Activated T-helper 1 cell treated with anti-CD3 and anti-CD28 coated beads, Interleukin-2, amount 50 U/mL, for 16 hours (primary cell): ENCODE measurements at places on chromosomes 6 and 20.

- DNase-seq, result no peak
Observed at GRCh38 chr6:151119823-151120524, 119.8 kb upstream of the AKAP12 start.

DNA sequence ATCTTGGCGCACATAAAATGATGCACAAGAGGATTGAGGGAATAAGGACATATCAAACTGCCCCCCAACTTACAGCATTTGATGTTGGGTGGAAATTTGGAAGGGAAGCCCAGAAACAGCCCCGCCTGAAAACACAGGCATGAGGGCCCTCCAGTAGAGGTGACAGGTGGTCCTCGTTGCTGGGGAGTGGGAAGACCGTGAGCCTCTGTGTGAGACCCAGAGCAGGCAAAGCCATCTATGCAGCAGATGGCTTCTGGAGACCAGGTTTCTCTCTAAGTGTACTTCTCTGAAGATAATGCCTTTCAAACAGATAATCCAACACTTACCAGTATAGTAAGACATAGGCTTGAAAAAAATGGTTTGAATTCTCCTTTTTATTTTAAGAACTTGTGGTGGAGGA, 132.2 kb upstream of the INSM1 start:
- DNase-seq, result no peak

- no peak for DNase-seq
Observed at GRCh38 chr6:119881416-119881815, 531.9 kb upstream of the MAN1A1 start.

DNA sequence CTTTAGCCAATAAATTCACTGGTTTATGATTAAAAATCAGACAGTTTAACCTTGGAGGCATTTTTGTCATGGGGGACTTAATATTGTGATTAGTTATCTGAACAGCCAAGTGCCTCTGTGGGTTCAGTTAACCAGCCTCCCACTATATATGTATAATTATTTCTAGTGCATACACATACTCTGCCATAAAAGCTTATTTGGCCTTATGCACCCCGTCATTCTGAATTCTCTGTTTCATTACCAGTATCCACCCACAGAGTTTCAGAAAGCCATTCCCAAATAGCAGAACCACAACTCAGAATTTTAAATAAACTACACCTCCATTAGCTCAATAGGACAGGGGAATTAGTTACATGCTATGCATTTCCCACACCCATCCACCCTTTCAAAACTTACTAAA, 279.7 kb downstream of the ZFAND3 start:
- no peak for DNase-seq

DNA sequence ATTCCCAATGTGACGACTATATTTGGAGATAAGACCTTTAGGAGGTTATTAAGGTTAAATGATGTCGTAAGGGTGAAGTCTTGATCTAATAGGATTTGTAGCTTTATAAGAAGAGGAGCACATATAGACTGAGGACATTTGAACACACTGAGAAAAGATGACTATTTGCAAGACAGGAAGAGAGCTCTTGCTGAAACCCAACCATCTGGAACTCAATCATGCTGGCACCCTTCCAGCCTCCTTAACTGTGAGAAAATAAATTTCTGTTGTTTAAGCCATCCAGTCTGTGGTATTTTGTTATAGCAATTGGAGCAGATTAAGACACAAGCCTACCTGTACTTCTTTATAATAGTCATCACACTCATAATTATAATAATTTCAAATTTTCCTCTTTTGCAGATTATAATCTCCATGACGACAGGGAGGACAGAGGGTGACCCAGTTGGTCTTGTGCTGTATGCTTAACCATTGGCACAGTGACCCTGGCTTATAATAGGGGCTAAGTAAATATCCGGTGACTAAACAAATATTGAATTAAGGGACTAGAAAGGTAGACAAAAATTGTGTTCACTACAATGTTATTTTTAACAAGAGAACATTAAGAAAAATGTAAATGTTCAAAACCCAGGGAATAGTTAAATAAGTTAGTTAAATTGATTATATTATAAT, 206.4 kb upstream of the HDDC2 start:
- DNase-seq, result no peak
